NCI-H510A (cell line): ENCODE measurements at places on chromosomes 7 and 10.

DNA sequence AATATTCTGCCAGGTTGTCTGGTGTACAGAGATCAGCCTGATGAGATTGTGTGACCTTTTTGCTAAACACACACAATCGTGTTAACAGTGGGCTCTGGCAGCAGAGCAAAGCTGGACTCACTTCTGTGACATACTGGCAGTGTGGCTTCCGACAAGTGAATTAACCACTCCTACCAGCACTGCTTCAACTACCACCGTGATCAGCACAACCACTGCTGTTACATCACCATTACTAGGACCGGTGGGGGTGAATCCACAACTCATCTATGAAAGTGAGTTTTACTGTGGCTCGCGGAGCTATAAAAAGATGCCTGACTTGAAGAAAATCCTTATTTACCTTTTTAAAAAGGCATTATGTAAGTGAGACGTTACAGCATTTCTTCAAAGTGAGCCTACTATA, 135.6 kb downstream of the WDR37 start:
- DNase-seq, result no peak

- no peak for DNase-seq
Observed at GRCh38 chr7:74407958-74408357, 45.7 kb upstream of the GTF2IRD1 start.

- no peak for DNase-seq
Observed at GRCh38 chr7:127514499-127514898, 70.9 kb downstream of the GCC1 start.

DNA sequence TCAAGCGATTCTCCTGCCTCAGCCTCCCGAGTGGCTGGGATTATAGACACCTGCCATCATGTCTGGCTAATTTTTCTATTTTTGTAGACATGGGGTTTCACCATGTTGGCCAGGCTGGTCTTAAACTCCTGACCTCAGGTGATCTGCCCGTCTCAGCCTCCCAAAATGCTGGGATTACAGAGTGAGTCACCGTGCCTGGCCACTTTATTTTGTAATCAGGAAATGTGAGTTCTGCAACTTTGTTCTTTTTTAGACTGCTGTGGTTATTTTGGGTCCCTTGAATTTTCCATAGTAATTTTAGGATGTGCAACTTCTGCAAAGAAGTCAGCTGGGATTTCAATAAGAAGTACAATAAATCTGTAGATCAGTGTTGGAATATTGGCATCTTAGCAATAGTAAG, 96.8 kb downstream of the CYTH3 start:
- DNase-seq, result no peak

- DNase-seq, result no peak
Observed at GRCh38 chr7:47337531-47337930, 244.4 kb downstream of the TNS3 start.

- no peak for DNase-seq
Observed at GRCh38 chr7:84985073-84985784, 201.6 kb downstream of the SEMA3D start.

- no peak for DNase-seq
Observed at GRCh38 chr10:29522918-29523317, 111.9 kb downstream of the SVIL start.

- DNase-seq, result no peak
Observed at GRCh38 chr7:103851357-103851756, 138.1 kb downstream of the RELN start.

GRCh38 chr10:121608469-121609190, 10.4 kb upstream of the FGFR2 start:
- DNase-seq, result peak; percentile 51

- DNase-seq, result peak; percentile 3
Observed at GRCh38 chr10:86970162-86970981, 2.1 kb downstream of the ADIRF start.

- no peak for DNase-seq
Observed at GRCh38 chr7:4642468-4643203, 39.5 kb upstream of the FOXK1 start.

DNA sequence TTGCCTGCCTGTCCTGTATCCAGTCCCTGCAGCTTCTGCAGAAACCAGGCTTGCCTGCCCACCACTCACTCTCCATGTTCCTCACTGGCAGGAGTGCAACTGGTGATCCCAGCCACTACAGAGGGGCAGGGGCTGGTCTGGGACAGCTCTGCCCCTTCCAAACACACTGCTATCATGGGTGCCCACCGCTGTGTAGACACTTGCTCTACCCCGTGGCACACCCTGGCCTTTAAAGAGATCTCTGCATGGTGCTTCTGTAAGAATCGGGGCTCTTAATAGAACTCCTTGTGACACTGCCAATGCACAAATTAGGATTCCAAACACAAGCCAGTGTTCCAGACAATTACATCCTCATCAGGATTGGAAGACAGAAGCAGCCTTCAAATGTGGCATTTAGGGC, 41.7 kb downstream of the C10orf90 start:
- no peak for DNase-seq

DNA sequence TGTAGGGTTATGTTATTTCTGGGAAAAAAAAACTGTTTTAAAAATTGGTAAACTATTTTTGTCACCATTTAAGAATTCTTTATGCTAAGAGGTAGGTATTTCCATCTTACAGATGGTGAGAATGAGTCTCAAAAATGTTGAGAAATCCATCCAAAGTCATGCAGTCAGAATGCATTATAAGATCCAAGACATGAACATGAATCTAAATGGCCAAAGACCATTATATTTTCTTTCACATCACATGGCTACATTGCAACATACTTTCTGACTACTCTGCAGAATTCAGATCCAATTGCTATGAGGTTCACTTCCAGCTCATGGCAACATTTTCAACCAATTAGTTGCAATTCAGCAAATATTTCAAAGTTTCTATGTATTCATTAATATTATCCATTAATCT, 181.2 kb downstream of the TWIST1 start:
- DNase-seq, result no peak

GRCh38 chr7:74289018-74289658, at the start of gene CLIP2:
Gene CLIP2 (plus strand): TSS chr7:74289407. CDS start chr7:74317547, 28,140 bp downstream.
- DNase-seq, result peak; percentile 80

DNA sequence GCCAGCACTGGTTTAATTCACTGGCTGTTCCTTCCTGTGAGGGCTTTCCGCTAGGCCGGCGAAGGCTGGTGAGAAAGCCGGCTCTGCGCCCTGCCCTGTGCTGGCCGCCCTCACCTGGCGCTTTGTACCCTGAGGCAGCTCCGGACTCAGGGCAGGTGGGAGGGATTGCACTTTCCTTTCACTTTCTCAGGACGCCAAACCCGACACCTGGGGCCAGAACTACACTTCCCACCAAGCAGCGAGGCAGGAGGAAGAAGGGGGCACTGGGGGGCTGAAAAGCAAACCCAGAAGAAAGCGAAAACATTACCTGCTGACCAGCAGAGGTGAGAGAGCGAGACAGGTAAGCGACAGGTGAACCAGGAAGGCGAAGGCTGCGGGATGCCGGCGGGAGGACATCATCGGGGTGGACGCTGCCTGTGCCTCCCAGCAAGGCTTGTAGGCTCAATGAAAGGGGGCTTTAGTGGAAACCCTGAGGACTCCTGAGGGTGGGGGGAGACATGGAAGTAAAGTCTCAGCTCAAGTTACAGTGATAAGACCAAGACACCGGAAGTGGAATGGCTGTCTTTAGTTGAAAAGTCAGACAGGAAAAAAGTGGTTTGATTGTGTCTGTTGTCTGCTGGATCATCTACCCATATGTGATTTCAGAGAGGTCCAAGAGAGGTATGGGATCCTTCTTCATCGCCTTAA, at the start of gene RAB19:
TSS of gene RAB19 (plus strand) at position 181 of the 687 bp plus-strand sequence. CDS start 3,589 bp downstream, outside the sequence.
- peak; percentile 34 for DNase-seq
